ENCODE measurements at places on chromosomes 4 and X.

DNA sequence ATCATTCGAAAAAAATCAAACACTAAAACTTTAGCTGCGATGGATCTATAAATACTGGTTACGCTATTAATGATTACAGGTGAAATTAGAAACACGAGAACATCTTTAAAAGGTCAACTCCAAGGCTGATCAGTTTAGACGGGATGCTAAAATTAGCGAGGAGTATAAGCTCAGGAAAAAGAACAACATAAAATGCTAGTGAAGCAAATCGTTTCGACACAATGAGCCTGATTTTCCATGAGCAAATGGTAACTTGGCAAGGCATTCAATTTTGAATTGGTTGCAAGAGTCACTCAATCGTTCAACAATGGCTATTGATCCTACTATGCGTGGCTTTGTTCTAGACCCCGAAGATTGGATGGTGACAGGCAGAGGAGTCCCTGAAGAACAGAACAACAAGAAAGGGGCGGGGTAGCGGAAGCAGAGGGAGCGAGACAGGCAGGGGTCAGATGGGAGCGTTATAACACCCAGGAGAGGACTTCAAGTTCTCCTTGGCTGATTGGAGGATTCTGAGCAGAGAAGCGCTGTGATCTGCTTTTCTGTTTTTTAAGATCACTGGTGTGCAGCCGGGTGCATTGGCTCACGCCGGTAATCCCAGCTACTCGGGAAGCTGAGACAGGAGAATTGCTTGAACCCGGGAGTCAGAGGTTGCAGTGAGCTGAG is 146.5 kb downstream of the RBM47 start:
- no peak for DNase-seq

DNA sequence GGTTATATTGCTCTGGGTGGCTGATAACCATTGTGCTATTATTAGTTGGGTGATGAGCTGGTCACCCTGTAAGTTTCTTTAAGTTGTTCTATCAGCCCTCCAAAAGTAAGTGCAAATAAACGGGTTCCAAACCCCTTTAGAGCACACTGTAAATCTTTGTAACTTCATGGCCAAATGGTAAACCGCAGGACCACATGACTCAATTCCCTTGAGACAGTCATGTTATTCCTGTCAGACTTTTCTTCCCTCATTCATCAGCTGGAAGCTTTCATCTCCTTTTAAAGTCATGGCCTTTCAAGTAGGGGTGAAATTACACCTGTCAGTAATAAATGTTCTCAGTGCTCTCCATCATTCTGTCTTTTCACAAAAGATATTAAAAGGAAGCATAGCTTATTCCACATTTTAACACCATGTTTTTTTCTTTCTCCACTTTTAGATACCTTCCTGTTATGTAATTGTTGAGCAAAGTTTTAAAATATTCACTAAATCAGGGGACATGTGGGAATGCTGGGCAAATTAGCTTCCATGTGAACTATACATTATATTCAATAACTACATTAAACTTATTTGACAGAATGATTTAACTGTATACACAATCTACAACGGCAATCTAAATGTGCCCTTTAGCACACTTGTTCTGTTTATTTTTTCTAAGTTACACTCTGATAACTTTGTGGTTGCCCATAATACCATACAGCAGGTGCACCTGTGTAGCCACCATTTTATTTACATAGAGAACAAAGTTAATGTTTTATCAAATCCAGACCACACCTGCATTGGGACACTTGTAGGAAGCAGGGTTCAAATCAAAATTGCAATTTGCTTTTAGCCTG is 275.5 kb downstream of the CFAP299 start:
- DNase-seq: no peak

GRCh38 chr4:138317175-138317748 is 75.1 kb upstream of the SLC7A11 start:
- DNase-seq: no peak

DNA sequence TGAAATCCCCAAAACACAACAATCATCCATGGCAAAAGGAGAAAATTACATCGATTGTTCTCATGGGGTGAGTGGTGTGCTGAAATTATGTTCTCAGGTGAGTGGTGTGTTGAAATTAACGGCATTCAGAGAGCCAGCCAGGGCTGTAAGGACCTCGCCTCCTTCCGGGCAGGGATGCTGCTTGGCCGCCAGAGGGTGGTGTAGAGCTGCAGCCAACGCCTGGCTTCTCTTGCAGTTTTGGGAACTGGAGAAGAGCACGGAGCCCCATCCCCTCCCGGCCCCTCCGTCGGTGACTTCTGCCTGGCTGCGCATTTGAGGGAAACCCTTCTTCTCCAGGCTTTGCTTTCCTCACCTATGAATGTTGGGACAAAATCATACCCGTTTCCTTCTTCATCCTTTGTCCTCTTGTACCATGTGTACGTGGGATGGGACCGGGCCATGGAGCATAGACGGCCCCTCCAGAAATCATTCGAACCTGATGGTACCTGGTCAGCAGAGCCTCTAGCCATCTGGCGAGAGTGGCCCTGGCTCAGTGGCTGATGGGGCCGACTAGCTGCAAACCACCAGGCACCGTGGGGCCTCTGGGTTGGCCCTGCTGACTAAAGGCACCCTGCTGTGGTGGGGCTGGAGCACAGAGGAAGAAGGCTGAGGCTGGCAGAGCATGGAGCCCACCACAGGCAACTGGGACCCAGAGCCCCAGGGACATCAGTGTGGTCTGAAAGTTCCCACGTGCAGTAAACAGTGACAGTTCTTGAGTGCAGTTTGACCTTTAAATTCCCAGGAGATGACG is 28.4 kb downstream of the TRMT44 start:
- DNase-seq: peak; percentile 84

- DNase-seq: no peak
Measured at GRCh38 chr4:6925357-6925836, 15.8 kb downstream of the TBC1D14 start.

DNA sequence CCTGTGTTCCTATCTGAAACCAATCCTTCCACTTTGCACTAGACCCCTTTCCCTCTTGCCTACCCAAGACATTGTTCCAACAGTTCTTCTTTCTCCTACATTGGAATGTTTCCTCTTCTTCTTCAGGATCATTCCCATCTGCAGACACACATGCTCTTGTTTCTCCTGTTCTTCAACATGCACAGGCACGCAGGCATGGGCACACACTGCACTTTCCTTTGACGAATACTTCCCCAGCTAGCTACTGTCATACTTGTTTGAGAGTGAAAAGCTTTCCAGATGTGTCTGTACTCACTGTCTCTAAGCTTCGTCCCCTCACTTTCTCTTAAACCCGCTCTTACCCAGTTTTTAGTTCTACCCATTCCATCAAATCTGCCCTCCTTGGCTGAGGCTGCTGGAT is 31.8 kb upstream of the ERVMER34-1 start:
- no peak for DNase-seq

DNA sequence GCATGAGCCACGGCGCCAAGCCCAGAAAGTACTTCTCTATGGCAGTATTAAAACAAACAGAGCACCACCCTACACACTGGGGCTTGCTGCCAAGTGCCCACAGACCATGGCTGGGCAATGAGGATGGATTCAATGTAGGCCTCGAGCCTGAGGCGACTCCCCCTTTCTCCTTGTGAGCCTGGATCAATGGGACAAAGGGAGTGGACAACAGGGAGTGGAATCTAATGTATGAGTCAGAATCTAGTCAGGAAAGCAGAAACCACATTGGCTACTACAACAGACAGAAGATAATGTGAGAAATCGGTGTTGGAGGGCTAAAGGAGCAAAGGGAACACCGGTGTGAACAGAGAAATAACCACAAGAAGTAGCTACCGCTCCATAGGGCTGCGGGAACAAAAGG is 37.7 kb upstream of the OCIAD2 start:
- DNase-seq: peak; percentile 65

- peak; percentile 74 for DNase-seq
Measured at GRCh38 chr4:147590249-147590920, 26.8 kb upstream of the TMEM184C start.

GRCh38 chr4:153955327-153955726 is 166.4 kb upstream of the SFRP2 start:
- DNase-seq: no peak

DNA sequence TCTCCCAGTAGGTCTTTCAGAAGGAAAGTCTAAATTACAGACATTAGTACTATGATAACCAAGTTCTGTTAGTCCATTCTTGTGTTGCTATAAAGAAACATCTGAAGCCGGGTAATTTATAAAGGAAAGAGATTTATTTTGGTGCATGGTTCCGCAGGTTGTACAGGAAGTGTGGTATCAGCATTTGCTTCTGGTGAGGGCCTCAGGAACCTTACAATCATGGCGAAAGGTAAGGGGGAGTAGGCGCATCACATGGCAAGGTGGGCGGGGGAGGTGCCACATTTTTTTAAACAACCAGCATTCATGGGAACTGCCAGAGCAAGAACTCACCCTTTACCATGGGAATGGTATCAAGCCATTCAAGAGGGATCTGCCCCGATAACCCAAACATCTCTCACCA is 26.2 kb upstream of the USP46 start:
- DNase-seq: no peak

DNA sequence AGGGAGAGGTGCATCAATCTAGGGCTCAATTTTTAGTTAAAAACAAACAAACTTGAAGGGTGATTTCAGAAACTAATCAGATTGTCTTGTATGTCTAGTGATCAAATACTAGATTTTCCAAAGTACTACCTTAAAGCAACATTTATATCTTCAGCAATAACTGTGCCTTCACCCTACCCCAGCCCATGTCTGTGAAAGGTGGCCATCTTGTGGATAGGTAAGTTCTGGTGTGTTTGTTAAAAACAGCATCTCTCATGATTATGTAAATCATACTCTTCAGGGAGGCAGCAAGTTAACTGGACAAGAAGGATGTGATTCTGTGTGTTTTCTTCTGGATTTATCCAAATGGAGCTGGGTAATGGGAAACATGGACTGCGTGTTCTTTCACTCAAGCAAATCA is 81.4 kb upstream of the ACSL1 start:
- DNase-seq: no peak

DNA sequence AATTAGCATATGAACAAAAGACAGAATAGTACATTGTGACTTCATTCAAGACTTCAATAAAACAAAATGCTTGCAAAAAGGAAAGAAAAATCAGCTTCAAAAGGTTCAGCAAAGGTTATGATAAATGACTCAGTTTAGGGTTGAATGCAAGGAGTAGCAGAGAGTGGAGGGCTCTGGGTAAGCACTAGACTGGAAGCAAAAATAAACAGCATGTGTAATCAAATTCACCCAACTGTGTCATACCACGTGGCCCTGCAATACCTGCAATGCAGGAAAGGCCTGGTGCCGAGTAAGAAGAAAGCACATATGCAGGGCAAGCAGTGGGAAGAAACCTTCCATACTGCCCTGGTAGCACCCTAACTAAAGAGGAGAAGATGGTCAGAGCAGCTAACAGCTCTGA is 88.7 kb downstream of the ATP11C start:
- no peak for DNase-seq

DNA sequence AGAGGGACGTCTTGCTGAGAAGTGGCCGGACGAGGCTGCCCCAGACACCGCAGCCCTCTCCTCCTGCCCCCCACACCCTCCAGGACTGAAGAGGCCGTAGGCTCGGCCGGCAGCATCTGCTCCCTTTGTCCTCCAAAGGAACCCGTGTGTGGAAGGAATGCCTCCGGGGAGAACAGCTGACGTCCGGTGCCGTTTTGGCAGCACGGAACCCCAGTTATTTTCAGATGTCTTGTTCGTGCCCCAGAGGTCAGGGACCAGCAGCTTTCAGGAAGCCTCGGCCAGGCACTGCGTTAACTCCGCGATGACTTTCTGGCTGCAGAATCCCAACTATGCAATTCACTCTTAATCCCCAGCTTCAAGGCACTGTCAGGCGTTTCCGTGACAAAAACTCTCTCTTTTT is 10.9 kb upstream of the PPP2R3B start:
- DNase-seq: peak; percentile 86

- DNase-seq: no peak
Measured at GRCh38 chrX:112521676-112522075, 158.1 kb downstream of the LHFPL1 start.

- no peak for DNase-seq
Measured at GRCh38 chr4:45409536-45409935, 683.2 kb upstream of the GNPDA2 start.

- DNase-seq: no peak
Measured at GRCh38 chrX:119686087-119686691, 6.8 kb downstream of the SEPTIN6 start.

DNA sequence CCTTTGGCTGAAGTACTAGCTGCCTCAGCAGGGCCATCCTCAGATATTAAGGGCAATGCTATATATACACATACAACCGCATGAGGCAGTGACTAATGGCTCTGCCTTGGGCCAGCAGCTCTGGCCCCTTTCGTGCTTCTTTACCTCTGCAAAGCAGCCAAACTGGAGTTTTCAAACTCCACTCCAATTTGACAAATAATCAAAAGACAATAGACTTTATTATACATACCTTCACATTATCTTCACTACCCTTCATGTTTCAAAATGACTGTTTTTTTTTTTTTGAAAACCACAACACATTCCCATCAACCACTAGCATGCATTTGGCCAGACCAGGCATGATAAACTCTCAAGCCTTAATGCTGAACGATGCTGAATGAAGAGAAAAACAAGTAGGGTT is 187.7 kb downstream of the ENOX2 start:
- DNase-seq: no peak

DNA sequence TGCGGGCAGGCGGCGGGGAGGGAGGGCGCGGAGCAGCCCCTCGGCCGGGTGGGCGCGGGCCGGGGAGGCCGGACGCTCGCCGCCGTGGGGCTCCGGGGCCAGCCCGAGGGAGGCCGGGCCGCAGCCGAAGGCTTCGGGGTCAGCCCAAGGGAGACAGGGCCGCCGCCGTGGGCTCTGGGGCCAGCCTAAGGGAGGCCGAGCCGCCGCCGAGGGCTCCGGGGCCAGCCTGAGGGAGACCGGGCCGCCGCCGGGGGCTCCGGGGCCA is 251 bp downstream of the KIAA0232 start:
- DNase-seq: no peak

GRCh38 chr4:31655328-31655727 is 935.2 kb downstream of the PCDH7 start:
- DNase-seq: no peak

DNA sequence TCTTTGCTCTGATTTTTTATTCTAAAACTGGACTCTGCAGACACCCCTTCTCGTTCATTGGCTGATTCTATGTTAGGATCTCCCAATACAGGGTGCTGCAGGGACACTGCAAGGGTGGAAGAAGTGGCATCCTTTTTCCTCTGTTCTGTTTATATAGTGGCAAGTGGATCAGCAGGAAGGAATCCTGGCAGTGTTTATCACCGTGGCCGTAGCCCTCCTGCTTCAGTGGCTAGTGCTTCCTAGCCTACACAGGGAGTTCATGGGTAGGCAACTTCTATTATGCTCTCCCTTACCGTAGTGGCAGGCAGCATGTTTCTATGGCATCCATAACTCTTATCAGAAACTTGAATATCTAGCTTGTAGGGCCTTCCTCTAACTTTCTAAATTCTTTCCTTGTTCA is 6.4 kb upstream of the AP1AR start:
- DNase-seq: no peak

GRCh38 chr4:114694770-114695169 is 96.2 kb downstream of the UGT8 start:
- no peak for DNase-seq

GRCh38 chr4:87823200-87823599 is 9.6 kb upstream of the MEPE start:
- no peak for DNase-seq

Data from islet precursor cell (in vitro differentiated cells).